ENCODE measurements at places on chromosomes 16 and 17.
A peak's percentile ranks its signal among the peaks of the same experiment; 100 is the strongest.

GRCh38 chr17:63973930-63974593 is 1.3 kb upstream of the SCN4A start:
- DNase-seq = no peak

GRCh38 chr16:8286348-8286747 is 304.0 kb downstream of the TMEM114 start:
- no peak for DNase-seq

DNA sequence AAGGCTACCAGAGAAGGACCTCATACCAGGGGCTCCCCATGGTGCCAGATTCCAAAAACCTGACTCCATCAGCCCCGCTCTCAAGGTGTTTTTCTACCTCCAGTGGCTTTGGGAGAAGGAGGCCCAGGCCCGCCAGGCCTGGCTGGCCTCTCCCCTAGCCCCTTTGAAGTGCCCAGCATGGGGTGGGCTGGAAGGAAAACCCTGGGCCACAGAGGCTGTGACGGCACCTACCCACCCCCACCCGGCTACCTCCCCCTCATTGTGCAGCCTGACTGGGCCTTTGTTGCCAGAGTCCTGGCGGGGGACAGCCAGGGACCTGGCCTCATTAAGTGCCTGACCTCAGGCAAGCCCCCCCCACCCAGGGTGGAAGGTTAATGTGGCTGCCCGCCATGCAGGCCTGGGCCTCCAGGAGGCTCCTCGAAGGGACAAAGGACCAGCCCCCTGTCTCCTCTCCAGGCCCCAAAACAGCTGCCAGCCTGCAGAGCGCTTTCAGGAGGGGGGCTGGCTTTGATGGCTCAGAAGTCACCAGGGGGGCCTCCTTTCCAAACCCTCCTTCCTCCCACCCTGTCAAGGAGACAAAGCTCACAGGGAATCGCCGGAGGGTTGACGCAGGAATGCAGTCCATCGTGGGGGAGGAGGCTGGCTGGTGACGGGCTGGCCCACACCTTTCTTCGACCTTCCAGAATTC is 159.4 kb downstream of the ZNF423 start:
- DNase-seq = no peak

- no peak for DNase-seq
These were observed 466 bp upstream of the HSF4 start for GRCh38 chr16:67163999-67164558.

DNA sequence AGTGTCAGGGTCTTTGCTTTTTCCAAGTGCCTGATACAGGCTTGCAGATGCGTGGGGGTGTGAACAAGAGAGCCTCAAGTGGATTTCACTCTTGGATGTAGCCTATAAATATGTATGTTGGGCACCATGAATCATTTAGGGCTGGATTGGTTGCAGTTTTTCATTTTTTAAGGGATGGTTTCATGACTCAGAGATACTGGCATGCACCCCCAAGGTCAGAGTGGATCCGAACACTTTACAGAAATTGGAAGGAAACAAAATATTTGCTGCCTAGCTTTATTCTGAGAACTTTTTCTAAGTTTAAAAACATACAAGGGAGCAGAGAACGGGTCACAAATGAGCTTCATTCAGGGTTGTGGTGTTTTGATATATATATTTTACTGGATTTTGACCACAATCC is 436.8 kb upstream of the ERCC4 start:
- DNase-seq = no peak

DNA sequence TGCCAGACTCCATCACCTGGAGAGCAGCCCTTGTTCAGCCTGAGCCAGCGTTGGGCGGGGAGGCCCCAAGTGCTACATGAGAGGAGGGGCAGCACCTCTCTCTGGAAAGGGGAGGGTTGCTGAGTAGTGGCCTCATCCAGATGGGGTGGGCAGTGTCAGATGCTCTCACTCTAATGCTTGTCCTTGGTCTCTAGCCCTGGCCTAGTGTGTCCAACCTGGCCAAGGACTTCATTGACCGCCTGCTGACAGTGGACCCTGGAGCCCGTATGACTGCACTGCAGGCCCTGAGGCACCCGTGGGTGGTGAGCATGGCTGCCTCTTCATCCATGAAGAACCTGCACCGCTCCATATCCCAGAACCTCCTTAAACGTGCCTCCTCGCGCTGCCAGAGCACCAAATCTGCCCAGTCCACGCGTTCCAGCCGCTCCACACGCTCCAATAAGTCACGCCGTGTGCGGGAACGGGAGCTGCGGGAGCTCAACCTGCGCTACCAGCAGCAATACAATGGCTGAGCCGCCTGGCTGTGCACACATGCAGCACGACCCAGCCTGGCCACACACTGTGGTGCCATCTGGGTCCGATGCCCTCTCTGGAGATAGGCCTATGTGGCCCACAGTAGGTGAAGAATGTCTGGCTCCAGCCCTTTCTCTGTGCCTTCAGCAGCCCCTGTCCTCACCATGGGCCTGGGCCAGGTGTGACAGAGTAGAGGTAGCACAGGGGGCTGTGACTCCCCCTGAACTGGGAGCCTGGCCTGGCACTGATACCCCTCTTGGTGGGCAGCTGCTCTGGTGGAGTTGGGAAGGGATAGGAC is 4.3 kb downstream of the CTRL start:
- DNase-seq = peak; percentile 74

GRCh38 chr16:48299471-48299870 is 52.1 kb upstream of the ABCC11 start:
- DNase-seq = no peak

- no peak for DNase-seq
These were observed 23.4 kb downstream of the DCAF7 start for GRCh38 chr17:63573634-63574033.

GRCh38 chr16:2458887-2459646 is 842 bp upstream of the TEDC2 start:
- DNase-seq = no peak

GRCh38 chr16:57185446-57185944 is 344 bp downstream of the PSME3IP1 start:
- DNase-seq = peak; percentile 30

DNA sequence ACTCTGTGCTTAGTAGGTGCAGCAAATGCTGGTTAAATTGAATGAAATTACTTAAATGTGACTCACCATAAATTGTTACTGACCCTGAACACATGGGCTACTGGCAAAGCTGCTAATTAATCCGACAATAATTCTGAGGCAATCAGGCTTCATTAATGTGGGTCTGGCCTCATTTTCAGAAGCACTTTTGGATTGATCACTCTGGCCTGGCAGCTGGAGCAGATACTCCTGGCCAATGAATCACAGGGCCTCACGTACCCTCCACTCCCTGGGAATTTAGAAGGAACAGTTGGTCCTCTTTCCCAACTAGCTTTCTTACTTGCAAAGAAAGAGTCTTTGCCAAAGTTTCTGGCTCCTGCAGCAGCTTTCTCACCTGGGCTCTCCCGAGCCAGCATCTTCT is 162.0 kb upstream of the ZKSCAN2 start:
- DNase-seq = no peak

DNA sequence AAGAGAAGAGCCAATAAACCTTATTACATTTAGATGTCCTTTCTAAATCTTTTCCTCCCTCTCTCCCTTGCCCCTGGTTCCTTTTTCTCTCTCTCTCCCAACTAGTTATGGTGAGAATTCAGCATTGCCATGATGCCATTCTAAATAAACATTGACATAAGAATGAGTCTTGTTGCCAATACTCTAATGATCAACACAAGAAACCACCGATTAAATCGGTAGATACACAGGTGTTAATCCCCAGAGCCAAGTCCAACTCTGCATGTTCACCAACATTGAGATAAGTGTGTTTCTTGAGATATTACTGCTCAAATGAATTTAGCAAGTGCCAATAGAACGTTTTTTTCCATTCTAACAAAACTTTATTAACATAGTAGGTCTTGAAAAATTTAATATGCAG is 412.1 kb downstream of the KCNJ2 start:
- no peak for DNase-seq

DNA sequence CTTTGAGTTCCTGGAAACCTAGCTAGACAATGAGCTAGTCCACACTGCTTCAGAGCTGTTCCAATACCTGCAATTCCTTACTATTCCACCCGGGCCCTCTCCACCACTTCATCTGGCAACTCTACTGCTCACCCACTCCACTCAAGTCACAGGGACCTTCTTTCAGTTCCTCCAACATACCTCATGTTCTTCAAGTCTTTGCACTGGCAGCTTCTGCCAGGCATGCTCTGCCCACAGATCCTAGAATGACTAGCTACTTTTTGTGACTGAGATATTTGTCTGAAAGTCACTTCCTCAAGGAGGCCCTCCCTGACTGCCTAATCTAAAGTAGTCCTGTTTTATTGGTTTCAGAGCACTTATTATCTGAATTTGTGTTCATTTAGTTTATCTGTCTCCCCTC is 86.4 kb downstream of the TEX14 start:
- DNase-seq = no peak

GRCh38 chr16:79723583-79724168 is 123.1 kb upstream of the MAF start:
- DNase-seq = no peak

GRCh38 chr17:73474370-73474988 is 162.7 kb upstream of the CDC42EP4 start:
- peak; percentile 36 for DNase-seq

DNA sequence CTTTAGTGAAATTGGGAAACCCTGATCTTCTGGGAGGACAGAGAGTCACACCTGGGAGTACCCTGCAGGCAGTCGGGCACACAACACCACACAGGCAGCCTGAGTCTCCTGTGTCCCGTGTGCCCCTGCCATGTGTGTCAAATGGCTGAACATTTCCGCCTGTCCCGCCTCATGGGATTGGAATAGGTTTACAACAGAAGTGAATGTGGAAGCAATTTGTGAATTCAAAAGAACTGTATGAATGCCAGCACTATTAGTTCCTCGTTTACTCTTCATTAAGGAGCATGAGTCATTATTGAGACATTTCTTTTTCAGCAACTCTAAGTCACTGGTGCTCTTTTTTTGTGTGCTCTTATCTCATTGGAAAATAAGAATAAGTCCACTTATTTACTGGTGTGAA is 226.5 kb downstream of the PMP22 start:
- no peak for DNase-seq

GRCh38 chr17:73625991-73626673 is 18.1 kb downstream of the SDK2 start:
- DNase-seq = no peak
